ENCODE measurements at places on chromosomes 13 and 19.

DNA sequence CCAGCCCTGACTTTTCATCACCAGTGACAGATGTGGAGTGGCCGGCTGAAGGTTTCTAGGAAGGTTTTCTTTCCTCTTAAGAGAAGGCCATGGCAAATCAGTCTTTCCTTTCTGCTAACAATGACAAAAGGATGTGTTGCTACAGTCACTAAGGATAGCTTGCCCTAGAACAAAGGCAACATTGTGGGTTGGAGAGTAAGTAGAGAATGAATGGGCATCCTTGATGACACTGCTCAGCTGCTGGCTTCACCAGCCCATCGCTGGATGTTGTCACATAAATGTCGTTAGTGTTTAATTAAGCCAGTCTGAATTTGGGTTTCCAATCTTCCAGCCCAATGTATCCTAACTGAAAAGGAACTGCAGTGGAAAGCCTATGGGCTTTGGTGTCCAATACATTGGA is 168.4 kb downstream of the ZIC5 start:
- DNase-seq: no peak

DNA sequence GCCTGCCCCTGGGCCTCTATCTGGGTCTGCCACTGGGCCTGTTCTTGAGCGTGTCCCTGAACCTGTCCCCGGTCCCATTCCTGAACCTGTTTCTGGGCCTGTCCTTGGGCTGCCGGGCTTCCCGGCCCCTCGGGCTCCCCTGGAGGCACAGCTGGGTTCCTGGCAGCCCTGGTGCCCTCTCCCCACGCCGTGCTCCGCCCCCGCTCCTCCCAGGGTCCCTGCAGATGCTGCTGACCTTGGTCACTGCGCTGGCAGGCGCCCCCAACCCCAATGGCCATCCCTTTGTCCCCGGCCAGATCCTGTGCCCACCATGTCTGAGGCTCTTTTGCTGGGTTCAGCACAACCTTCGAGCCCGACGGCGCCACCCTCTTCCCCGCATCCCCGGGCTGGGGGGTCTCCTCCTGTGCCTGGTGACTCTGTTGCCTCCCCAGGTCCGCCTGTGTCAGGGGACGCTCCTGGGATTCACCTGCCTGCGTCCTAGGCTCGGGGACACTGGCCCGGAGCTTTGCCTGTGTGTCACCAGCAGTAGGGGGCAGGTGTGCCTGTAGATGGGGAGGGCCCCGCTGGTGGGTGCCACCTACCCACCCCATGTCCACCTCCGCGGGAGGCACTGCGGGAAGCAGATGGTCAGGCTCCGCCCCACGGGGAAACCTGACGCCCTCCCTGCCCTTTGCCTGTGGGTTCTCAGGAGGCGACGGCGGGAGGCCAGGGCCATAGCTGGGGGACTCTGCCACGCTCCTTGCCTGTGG is 41.0 kb upstream of the GRTP1 start:
- no peak for DNase-seq

- DNase-seq: no peak
Measured at GRCh38 chr19:47106821-47107201, 6.8 kb downstream of the ZC3H4 start.

DNA sequence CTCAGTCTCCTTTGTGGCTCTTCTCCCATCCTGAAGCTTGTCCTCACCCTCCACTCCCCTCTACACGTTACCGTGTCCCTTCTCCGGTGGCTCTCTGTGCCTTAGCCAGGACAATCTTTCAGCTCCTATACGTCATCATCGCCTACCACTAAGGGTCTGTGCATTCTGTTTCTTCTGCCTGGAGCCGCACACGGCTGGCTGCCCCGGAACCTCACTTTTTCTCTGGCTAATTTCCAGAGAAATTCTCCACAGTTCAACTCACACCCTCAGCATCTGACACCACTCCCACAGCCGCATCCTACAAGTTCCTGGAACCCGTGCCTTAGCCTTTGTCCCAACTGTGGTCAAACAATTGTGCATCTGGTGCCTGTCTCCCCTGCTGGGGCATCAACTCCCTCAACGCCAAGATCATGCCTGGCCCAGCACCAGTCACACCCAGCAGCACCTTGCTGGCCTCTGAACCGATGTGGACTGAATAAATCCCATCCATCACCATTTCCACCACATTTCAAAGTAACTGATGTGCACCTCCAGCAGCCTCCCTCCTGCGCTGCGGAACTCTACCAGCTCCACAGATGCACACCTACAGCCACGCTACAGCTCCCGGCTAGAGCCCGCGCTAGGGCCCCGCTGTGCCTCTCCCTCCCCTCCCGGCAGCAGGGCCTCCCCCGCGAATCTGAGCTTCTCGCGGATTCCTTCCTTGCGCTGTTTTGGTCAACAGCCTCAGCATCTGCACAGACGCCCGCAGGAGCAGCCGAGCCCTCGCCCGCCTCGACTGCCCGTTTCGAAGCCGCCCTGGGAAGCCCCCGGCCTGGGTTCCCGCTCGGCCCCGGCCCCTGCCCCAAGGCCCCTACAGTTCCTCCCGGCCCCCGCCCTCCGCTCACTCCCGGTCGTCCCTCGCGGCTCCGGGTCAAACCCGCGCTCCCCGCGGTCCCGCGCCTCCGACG is 689 bp downstream of the DCUN1D2 start:
- peak; percentile 26 for DNase-seq

- DNase-seq: no peak
Measured at GRCh38 chr13:23993680-23993985, 96.3 kb upstream of the C1QTNF9B start.

- DNase-seq: no peak
Measured at GRCh38 chr19:51271067-51271466, 20.2 kb downstream of the SIGLECL1 start.

DNA sequence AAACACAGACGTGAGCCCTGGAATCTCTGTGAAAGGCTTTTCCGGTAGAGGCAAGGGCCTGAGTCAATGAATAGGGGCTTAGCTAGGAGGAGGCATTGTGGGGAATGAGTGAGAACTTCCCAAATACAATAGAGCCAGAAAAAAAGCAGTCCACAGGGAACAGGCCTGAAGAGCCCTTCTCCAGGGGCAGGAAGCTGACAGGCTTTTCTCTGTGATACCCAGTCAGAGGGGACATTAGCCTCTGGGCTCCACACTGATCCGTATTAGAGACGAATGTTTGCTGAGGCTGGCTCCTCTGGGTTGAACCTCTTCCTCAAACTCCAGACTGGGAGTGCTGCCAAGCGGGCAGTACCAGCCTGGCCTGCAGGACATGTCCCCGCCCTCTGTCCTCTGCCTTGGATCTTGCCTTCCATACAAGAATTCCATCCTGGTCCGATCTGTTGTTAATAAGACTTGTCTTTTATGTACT is 2.3 kb downstream of the DHRS12 start:
- DNase-seq: no peak
